A549 treated with dexamethasone at 1 μM for 4 hours (cell line): ENCODE measurements at places on chromosomes 4 and X. TPM values are rescaled to one million over a fixed set of nuclear protein-coding genes. Genes with fewer than 3 reads are reported as not detected.

Gene HTR2C
- total RNA-seq, result not detected in 5 replicates

Gene DCK
- total RNA-seq, result 13.3 to 18.9 TPM (median 16.5 TPM) in 5 replicates

Gene TBC1D14
- 33.3 to 46.5 TPM (median 43.3 TPM) in 5 replicates for total RNA-seq

Gene ZNF674
- 2.6 to 3.0 TPM (median 2.8 TPM) in 5 replicates for total RNA-seq

Gene GALNTL6
- 0.05 to 0.09 TPM (median 0.08 TPM) in 5 replicates for total RNA-seq

Gene RTL5
- total RNA-seq, result 2.0 to 2.7 TPM (median 2.5 TPM) in 5 replicates

Gene TDO2
- 0.46 to 1.2 TPM (median 0.64 TPM) in 5 replicates for total RNA-seq

Gene FGB
- total RNA-seq, result 17.5 to 27.3 TPM (median 22.1 TPM) in 5 replicates

Gene SSX2B
- not detected in 5 replicates for total RNA-seq
